Panc1 (cell line): ENCODE measurements at places on chromosomes 6 and 20. TPM values are rescaled to one million over a fixed set of nuclear protein-coding genes. Genes with fewer than 3 reads are reported as not detected.

- no peaks in the 10 kb centered on the region for H3K27me3 ChIP-seq
- H3K36me3 ChIP-seq, result no peaks in the 10 kb centered on the region
- H3K4me3 ChIP-seq, result no peak overlapping the region
- DNase-seq, result no peak
- H3K27ac ChIP-seq, result no peak overlapping the region
These were observed 6.8 kb downstream of the ITPR3 start for GRCh38 chr6:33627876-33628275.

DNA sequence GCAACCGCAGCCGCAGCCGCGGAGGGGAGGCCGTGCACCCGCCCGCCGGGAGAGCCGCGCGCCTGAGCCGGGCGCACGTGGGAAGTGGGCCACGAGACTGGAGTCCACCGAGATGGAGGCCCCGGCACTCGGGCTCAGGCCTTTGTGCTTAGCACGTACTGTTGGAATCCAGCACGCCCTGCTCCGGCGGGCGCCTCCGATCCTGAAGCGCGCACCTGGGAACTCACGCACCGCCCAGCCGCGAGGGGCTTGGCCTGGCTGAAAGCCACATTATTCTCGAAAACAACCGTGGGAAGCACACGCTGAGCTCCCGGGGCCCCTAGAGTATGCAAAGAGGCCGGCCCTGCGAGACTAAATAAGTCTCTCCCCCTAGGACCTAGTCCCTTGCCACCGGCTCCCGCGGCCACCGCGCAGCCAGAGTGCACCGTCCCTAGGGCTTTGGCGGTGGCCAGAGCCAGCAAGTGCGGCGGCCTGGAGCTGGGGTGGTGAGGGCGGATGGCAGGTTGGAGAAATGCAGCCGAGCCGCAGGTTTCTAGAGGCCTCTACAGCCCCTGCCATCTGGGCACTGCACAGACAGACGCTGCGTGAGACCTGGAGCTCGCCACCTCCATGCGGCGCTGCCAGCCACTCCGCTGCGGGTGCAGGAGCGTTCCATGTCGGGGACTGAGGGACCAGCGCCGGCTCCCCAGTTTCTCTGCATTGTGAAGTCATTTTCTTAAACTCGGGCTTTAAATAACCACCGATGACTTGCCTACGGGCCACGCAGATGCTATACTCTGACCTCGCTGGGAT, 42.0 kb upstream of the LY86 start:
- H3K36me3 ChIP-seq, result no peaks in the 10 kb centered on the region
- no peak for DNase-seq
- H3K4me3 ChIP-seq, result peak overlapping the region; percentile 6
- no peaks in the 10 kb centered on the region for H3K4me1 ChIP-seq
- H3K27ac ChIP-seq, result no peak overlapping the region

GRCh38 chr20:62874964-62875344, 13.3 kb upstream of the TCFL5 start:
- H3K36me3 ChIP-seq, result no peaks in the 10 kb centered on the region
- no peaks in the 10 kb centered on the region for H3K27me3 ChIP-seq
- no peak overlapping the region for H3K4me3 ChIP-seq
- H3K27ac ChIP-seq, result peak overlapping the region; percentile 92

DNA sequence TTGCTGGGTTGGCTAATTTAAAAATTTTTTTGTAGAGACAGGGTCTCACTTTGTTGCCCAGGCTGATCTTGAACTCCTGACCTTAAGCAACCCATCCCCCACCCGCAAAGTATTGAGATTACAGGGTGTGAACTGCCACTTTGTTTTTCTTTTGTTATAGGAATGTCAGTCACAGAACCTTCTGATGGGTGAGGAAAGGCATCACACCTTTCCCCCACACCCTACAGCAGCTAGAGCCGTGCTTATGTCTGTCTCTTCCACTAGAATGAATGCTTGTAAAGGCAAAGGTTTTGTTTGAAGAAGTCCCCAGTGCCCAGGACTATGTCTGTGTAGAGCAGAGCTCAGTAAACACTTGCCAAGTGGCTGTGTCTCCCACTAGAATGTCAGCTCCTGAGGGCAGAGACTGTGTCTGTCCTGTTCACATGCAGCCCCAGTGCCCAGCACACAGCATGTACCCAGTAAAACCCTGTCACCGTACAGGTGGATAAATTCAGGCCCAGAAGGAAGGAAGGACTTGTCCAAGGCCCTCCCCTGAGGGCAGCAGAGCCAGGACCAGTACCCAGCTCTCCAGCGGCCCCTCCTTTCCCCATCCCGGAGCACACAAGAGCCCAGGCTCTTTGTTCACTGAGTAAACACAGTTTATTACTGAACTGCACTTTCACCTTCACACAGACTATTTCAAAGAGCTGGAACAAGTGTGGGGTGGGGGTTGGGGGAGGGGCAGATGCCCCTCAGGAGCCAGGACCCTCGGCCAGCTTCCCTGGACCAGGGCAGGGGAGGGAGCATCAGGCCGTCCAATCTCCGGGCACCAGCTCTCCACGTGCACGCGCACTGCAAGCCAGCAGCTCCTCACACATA, 26.4 kb downstream of the COX4I2 start:
- no peak overlapping the region for H3K4me3 ChIP-seq
- peak overlapping the region; percentile 49 for H3K27ac ChIP-seq
- H3K27me3 ChIP-seq, result no peaks in the 10 kb centered on the region
- H3K4me1 ChIP-seq, result peaks cover 41% of the 10 kb centered on the region

DNA sequence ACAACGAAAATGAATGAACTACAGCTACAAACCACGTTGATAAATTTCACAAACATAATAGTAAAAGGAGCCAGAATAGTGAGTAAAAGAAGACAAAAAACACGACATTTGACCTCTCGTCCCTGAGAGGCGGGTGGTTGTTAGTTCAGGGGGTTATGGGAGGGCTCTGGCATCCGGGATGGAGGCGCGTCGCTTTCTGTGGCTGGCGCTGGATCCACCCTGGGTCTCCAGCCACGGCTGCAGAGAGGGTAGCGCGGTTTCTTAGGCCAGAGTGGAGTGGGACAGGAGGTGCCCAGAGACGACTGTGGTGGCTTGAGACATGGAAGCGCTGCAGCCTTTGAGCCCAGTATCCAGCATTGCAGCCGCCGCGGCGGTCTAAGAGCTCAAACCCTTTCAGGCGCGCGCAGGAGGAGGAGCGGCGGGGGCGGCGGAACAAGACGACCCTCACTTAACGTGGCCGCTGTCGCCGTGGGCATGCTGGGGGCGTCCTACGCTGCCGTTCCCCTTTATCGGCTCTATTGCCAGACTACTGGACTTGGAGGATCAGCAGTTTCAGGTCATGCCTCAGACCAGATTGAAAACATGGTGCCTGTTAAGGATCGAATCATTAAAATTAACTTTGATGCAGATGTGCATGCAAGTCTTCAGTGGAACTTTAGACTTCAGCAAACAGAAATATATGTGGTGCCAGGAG, 3.7 kb upstream of the ZSCAN23 start:
- no peaks in the 10 kb centered on the region for H3K27me3 ChIP-seq
- no peaks in the 10 kb centered on the region for H3K4me1 ChIP-seq
- H3K27ac ChIP-seq, result no peak overlapping the region
- no peaks in the 10 kb centered on the region for H3K36me3 ChIP-seq

- peak overlapping the region; percentile 87 for H3K4me3 ChIP-seq
- peaks cover 18% of the 10 kb centered on the region for H3K4me1 ChIP-seq
- no peaks in the 10 kb centered on the region for H3K27me3 ChIP-seq
These were observed 89.2 kb upstream of the ARID1B start for GRCh38 chr6:156687789-156688619.

- no peak overlapping the region for H3K4me3 ChIP-seq
- H3K4me1 ChIP-seq, result no peaks in the 10 kb centered on the region
- H3K36me3 ChIP-seq, result no peaks in the 10 kb centered on the region
- no peaks in the 10 kb centered on the region for H3K27me3 ChIP-seq
- H3K27ac ChIP-seq, result no peak overlapping the region
These were observed 24.1 kb downstream of the SCP2D1 start for GRCh38 chr20:18837718-18838117.

GRCh38 chr6:34816635-34817301, 24.9 kb downstream of the BLTP3A start:
- no peak overlapping the region for H3K4me3 ChIP-seq
- no peaks in the 10 kb centered on the region for H3K4me1 ChIP-seq
- H3K27me3 ChIP-seq, result no peaks in the 10 kb centered on the region
- no peak for DNase-seq

DNA sequence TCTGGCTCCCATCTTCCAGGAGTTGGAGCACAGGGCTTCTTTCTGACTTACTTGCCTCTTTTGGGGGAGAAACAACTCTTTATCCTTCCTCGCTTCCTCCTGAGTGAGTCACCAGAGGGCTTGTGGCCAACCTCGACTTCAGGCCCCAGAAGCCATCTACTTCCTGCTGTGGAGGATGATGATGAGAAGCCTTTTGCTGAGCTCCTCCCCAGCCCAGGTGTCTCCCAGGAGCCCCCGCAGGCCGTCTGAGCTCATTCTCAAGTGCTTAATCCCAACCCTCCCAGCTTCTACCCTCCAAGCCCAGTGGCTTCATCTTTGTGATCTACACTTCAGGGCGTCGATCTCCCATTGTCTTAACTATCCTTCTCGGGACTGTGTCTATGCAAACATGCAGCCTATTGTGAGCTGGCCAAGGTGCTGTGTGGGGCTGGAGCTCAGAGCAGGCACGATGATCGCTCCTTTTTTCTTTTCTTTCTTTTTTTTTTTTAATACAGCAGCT, 27.9 kb downstream of the SDCBP2 start:
- no peaks in the 10 kb centered on the region for H3K36me3 ChIP-seq
- H3K27me3 ChIP-seq, result no peaks in the 10 kb centered on the region
- DNase-seq, result no peak
- H3K27ac ChIP-seq, result no peak overlapping the region
- no peak overlapping the region for H3K4me3 ChIP-seq

Gene CST7
- not detected for total RNA-seq
